Skin of body (tissue), 3 donors: ENCODE measurements at places on chromosomes 5 and 9.
A peak's percentile ranks its signal among the peaks of the same experiment; 100 is the strongest.

GRCh38 chr9:114553202-114553601 lies 34.4 kb upstream of the ATP6V1G1 start:
- DNase-seq, result no peak

DNA sequence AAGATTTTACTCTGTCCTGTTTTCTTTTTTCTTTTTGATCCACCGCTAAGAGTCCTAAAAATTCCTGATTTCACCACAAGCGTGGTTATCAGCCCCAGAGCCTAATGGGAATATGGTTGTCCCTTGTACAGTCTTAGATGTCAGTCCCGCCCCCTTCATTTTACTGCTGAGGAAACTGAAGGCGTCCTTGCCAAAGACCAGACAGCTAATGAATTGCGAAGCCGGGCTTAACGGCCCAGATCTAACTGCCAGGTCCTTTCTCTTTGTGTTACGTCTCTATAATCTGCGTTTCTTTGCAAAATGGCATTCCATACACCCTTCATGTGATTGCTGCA lies 497 bp downstream of the NSA2 start:
- DNase-seq, result no peak

DNA sequence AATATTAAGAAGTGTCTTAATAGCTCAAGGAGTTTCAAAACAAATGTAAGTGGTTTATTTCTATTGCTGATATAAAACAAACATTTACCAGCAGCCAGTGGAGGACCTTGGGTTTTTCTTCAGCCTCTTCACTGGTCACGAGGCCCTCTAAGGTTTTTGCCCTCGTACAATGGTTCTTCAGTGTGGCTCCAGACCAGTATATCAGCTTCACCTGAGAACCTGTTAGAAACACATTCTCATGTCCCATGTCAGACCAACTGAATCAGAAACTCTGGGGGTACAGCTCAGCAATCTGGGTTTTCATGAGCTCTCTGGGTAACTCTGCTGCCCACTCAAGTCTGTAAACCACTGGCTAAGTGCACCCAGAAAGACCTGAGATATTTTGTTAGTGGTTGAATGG lies 12.9 kb downstream of the WWC1 start:
- no peak for DNase-seq

DNA sequence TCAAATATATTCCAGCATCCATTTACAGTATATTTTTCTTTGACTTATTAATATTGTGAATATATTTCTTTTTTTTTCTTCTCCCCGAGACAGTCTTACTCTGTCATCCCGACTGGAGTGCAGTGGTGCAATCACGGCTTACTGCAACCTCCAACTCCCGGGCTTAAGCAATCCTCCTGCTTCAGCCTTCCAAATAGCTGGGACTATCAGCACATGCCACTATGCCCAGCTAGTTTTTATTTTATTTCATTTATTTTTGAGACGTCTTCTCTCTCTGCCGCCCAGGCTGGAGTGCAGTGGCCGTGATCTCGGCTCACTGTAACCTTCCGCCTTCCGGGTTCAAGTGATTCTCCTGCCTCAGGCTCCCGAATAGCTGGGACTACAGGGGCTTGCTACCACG lies 7.4 kb upstream of the GLIPR2 start:
- no peak for DNase-seq

- no peak for DNase-seq
These were observed 1640.3 kb upstream of the C9orf72 start for GRCh38 chr9:29213417-29214153.

GRCh38 chr5:147863454-147864158 lies 14.9 kb upstream of the SCGB3A2 start:
- DNase-seq, result no peak

DNA sequence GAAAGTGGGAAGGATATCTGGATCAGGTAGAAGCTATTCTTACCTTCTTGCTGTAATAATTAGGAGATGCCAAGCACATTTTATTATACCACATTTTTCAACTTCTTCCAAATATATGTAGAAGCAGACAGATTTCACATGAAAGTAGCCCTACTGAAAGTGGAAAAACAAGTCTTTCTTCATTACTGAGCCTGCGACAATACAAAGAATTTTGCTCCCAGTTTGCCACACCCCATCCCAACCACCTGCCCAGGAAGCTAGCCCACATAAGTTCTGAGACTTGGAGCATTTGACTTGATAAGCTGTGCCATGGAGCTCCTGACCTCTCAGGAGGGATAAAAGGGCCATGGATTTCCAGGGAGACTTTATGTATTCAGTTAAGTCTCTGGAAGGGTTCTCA lies 249.1 kb upstream of the ADCY2 start:
- no peak for DNase-seq

DNA sequence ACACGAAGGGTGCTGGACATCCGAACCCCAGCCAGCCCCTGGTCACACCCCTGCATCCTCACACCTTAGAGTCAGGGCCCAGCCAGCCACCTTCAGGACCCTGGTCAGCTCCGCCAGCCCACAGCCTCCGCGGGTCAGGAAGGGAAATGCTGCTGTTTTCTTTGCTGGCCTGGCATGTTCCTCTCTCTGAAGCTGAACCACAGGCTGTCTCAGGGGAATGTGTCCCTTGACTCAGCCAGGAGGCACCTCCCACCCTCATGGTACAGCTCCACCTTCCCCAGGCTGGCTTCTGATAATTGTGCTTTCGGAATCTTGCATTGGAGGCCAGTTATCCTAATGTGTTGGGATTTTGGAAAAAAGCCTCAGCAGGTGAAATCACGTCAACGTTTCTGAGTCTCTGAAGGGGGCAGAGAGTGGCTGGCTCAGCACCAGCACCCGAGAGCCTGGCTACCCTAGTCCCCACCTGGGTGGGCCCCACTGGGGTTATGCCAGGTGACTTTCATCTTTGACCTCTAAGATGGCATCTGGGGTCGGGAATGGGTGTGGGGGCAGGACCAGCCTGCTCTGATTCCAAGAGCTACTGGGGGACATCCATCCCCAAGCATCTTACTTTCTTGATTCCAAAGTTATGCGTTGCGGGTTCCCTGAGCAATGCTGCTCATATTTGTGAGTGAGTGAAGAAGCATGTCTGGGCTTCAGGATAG lies 9.8 kb upstream of the OLFM1 start:
- no peak for DNase-seq

- DNase-seq, result peak; percentile 94
These were observed 48.8 kb downstream of the KCNIP1 start for GRCh38 chr5:170552621-170553115.

- no peak for DNase-seq
These were observed 118.2 kb downstream of the MED27 start for GRCh38 chr9:131961496-131961880.

GRCh38 chr5:16902846-16903245 lies 33.2 kb downstream of the MYO10 start:
- no peak for DNase-seq

- DNase-seq, result no peak
These were observed 238.4 kb downstream of the NR2F1-AS1 start for GRCh38 chr5:93342563-93343061.

- DNase-seq, result no peak
These were observed 210.1 kb downstream of the PAX5 start for GRCh38 chr9:36823934-36824333.

GRCh38 chr5:124230456-124230855 lies 516.0 kb downstream of the ZNF608 start:
- no peak for DNase-seq
